ENCODE measurements at places on chromosomes 5 and 9. TPM values are rescaled to one million over a fixed set of nuclear protein-coding genes. Genes with fewer than 3 reads are reported as not detected.

DNA sequence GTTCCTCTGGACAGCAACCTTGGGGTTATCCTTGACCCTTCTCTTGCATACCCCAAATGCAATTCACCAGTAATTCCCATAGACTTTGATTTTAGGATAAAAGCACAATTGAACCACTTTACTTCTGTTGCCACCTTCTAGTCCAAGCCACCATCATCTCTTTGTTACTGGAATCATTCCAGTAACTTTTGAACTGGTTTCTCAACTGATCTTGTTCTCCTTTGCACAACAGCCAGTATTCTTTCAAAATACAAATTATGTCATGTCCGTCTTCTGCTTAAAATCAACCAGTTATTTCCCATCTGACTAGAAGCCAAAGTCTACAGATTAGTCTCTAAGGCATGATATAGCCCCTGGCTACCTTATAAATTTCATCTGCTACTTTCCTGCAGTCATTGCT is 21.4 kb downstream of the SLC25A46 start:
- DNase-seq: no peak

The ZNF366 gene
- total RNA-seq: not detected

The MCTP1 gene
- 2.5 TPM for total RNA-seq

DNA sequence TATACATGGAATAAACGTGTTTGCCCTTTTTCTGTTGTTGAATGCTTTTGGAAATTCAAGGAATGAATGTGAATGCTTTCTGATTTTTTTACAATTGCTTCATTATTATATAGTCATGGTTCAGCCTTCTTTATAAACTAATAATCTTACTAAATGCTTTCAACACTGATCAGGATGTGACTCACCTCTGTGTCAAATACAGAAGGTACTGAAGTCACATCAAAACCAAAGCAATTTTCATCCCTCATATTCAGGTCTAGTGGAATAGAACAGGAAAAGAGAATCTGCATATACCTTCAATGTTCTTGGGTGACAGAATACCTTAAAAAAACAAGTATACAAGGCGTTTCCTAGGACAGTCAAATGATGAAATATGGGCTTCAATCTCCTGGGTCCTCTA is 170.7 kb downstream of the PDE4D start:
- DNase-seq: no peak

DNA sequence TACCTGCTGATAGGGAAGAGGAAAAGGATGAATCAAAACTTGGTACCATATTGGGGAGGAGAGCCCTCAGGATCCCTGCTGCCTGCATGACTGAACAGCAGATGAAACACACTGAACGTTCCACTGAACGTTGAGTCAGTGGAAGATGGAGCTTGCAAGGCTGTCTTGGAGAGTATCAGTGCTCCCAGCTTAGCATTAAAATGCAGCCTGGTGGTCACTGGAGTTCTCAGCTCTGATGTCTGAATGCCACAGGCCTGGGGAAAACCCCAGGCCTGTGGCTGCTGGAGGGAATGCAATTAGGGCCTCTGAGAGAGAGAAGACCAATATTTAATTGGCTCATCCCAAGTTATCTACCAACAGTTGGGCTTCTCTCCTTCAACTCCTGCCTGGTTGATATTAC is 54.5 kb downstream of the PDE4D start:
- DNase-seq: no peak

- no peak for DNase-seq
Measured at GRCh38 chr5:132049093-132049492, 11.4 kb upstream of the IL3 start.

The PCDHGA1 gene
- total RNA-seq: 1.4 TPM

- DNase-seq: no peak
Measured at GRCh38 chr5:101142102-101142501, 239.0 kb upstream of the ST8SIA4 start.

- no peak for DNase-seq
Measured at GRCh38 chr5:139117342-139117884, 80.8 kb downstream of the SIL1 start.

DNA sequence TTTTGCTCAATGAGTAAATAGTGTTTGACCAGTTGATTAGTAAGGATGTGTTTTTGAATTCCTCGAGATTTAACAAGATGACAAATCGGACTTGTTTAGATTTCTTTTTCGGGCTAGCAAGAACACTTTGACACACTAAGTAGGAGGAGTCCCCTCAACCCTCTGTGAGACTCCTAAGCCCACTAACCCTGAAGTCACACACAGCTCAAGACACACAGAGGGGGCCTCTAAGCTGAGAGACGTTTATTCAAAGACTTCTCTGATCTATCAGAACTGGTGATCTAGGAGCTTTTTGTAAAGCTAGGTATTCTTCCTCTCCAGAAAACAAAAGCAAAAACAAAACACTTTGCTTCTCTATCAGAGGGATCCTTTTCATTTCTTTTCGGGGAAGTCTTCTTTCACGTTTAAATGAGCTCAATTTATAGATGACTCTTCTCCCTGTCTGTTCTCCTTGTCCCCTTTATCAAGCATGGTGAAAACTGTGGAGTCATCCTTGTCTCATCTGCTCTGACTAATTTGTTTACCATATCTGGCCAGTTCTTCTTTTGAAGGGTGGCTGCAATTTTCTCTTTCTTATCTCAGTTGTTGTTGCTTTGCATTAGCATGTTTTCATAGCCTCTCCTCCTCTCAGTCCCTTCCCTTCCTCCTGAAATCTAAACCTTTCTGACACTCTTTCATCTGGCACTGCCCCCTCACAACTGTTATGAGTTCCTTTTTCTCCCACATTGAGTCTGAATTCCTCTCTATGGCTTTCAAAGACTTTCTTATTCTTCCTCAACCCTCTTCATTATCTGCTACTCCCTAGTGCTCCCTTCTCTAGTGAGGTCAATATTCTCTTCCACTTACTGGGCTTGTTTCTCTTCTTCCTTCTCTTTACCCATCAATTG is 68.5 kb upstream of the RAI14 start:
- DNase-seq: peak; percentile 74

- no peak for DNase-seq
Measured at GRCh38 chr5:75364571-75365280, 27.7 kb downstream of the HMGCR start.

DNA sequence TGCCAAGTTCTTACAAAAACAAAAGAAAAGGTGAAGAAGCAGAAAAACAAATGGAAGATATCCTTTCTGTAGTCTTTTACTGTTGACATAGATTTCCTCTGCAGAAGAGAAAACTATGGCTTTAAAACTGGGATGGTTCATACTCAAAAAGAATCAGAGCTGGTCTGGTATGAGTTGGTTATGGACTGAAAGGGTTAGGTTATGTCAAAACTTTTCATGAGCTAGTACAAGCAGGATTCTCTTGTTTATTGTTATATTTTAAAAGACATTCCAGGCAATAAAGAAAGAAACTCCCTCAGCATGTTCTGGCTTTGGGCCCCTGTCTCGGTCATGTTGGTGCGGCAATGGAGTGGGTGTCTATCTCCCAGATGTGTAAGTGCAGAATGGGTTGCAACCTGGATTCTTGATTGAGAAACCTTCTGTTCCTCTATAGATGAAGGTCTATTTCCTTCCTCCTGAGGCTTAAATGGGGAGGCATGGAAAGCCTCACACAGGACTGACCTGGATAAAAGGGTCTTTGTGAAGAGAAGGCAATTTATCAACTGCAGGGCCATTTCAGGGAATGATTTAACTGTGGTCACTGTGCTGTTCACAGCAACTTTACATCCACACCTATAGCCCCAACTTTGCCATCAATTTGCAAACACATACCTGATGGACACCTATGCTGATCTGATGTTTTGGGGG is 209.6 kb upstream of the TNC start:
- DNase-seq: peak; percentile 17

GRCh38 chr5:127028822-127029457 is 1.4 kb downstream of the MARCHF3 start:
- peak; percentile 41 for DNase-seq

The ACOT12 gene
- not detected for total RNA-seq

GRCh38 chr9:93098236-93098946 is 2.4 kb downstream of the CARD19 start:
- peak; percentile 98 for DNase-seq

The TXN gene
- 372 TPM for total RNA-seq

DNA sequence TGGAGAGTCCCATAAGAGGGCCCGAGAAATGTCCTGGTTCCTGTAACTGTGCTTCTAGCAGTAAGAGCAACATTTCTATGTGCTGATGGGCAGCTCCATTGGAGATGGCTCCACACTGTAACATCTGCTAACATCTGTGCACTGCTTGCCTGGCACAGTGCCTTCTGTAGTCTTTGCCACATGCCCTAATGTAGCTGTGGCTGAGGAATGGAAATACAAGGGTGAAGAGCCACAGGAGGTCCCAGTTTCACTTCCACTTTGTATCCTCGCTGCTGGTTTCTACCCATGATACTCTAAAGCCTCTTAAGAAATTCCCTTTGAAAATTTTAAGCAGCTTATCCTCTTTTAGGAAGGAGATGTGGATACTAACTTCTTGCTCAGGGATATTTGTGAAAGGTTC is 97.4 kb downstream of the HOMER1 start:
- DNase-seq: no peak

The MRRF gene
- total RNA-seq: 34.9 TPM

The NTRK2 gene
- 0.90 TPM for total RNA-seq

- peak; percentile 37 for DNase-seq
Measured at GRCh38 chr5:171092194-171092593, 216.9 kb upstream of the TLX3 start.

GRCh38 chr5:38463634-38464521 is 92.6 kb downstream of the LIFR start:
- peak; percentile 95 for DNase-seq

- no peak for DNase-seq
Measured at GRCh38 chr5:10735569-10736276, 25.3 kb downstream of the DAP start.

DNA sequence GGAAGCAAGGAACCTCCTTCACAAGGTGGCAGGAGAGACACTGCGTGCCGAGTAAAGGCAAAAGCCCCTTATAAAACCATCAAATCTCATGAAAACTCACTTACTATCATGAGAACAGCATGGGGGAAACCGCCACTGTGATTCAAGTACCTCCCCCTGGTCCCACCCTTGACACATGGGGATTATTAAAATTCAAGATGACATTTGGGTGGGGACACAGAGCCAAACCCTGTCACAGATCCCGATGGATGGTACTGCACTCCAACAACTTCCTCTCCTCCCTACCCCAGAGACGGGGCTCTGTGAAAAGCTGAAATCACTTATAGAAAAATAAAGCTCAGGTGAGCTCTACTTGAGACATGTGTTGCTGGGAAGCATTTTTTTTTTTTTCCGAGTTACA is 10.3 kb upstream of the ADCY2 start:
- no peak for DNase-seq

DNA sequence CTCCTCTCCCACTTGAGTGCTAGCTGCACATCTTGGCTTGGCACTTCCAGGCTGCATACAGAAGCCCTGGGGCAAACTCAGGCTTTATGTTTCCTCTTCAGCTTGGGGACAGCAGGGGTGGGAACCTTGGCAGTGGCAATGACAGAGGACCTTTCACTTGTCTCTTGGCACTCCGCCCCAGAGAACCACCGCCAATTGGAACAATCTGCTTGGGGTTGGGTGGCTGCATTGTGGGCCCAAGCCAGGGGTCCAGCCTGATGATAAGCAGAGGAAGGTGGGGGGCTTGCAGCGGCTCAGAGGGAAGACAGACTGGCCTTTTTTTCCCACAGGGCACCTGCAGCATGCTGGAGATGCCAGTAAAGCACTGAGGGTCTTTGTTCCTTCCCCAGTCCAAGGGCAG is 179.0 kb upstream of the NMUR2 start:
- DNase-seq: no peak

The GRIN1 gene
- total RNA-seq: 0.53 TPM

The MAN2A1 gene
- total RNA-seq: 42.9 TPM

DNA sequence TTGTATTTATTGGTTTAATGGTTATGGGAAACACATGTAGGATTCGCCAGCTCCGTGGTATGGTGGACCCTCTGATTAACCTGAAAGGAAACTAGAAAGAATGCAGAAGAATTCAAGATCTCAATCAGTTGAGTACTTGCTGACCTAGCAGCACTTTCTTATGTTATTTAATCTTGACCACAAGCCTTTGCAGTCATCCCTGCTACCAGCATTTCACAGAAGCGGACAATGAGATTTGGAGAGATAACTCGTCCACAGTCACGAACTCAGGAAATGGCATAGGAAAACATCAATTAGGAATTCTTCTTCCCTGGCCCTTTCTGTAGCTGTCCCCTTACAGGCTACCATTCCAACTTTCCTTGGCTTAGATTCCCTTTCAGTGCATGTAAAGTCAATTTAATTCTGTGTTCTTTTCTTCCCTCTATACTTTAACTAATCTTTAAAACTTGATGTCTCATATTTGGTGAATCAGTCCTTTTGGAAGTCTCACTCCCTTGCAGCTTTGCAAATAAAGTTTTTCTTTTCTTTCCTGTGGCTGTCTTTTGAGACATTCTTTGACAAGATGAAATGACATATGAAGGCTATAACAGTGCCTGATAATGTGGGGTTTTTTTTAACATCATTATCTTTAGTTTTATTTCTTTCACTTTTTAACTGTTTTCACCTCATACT is 1.3 kb upstream of the SLC44A1 start:
- DNase-seq: peak; percentile 96

DNA sequence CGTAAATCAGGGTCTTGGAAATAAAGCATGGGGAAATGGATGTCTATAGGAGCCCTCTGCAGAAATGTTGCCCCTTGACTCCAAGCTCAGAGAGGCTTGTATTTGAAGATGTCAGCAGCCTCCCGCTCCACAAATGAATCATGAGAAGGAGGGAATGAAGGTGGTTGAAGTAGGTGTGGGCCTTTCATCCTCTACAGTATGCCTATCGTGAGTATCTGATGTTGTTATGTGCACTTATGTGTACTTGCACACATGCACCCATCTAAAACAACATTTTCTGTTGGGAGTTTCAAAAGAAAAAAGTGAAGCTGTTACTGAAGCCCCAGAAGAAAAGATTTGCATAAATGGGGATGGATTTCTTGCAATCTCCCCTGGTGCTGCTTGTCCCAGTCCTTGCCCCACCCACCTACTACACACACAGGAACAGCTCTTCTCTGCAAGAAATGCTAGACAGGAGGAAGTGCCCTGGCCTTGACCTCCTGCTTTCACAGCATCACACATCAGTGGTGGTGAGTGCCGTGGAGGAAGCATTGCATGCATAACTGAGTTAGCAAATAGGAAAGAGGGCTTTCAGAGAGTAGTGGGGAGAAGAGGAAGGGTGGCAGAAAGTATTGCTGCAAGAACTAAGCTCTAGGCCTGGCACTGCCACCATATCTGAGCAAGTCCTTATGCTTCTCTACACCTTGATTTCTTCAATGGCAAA is 156.1 kb downstream of the SNX18 start:
- no peak for DNase-seq

The PAEP gene
- total RNA-seq: not detected

The SMIM3 gene
- total RNA-seq: 36.4 TPM

DNA sequence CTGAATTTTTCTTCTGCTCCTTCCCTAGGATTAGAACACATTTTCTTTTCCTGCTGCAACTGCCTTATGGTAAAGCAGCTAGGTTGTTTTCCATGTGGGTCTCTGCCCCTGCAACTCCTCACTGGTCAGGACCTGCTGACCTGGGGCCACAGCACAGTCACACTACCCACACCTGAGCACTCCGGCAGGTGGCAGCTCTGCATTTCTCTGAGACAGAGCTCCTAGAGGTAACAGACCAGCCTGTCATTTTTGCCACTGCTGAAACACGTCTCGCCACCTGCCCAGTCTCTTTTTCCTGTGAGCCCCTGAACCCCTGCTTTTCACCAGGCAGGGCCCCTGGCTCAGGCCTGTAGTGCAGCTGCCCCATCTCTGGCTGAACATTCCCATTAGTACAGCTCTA is 609.6 kb downstream of the HINT1 start:
- no peak for DNase-seq

Data from HFFc6 (cell line).